ENCODE measurements at places on chromosomes 3 and 15. TPM values are rescaled to one million over a fixed set of nuclear protein-coding genes. Genes with fewer than 3 reads are reported as not detected.

GRCh38 chr3:112308151-112308911 is 14.3 kb upstream of the SLC9C1 start:
- H3K4me1 ChIP-seq = no peaks in the 10 kb centered on the region
- H3K27ac ChIP-seq = no peak overlapping the region

EPHA6 gene
- total RNA-seq = not detected

- no peaks in the 10 kb centered on the region for H3K36me3 ChIP-seq
- H3K27ac ChIP-seq = no peak overlapping the region
- H3K4me3 ChIP-seq = no peak overlapping the region
- DNase-seq = no peak
- no peaks in the 10 kb centered on the region for H3K27me3 ChIP-seq
These were observed 16.3 kb downstream of the PLXNB1 start for GRCh38 chr3:48413611-48414010.

DGKG gene
- total RNA-seq = not detected

DNA sequence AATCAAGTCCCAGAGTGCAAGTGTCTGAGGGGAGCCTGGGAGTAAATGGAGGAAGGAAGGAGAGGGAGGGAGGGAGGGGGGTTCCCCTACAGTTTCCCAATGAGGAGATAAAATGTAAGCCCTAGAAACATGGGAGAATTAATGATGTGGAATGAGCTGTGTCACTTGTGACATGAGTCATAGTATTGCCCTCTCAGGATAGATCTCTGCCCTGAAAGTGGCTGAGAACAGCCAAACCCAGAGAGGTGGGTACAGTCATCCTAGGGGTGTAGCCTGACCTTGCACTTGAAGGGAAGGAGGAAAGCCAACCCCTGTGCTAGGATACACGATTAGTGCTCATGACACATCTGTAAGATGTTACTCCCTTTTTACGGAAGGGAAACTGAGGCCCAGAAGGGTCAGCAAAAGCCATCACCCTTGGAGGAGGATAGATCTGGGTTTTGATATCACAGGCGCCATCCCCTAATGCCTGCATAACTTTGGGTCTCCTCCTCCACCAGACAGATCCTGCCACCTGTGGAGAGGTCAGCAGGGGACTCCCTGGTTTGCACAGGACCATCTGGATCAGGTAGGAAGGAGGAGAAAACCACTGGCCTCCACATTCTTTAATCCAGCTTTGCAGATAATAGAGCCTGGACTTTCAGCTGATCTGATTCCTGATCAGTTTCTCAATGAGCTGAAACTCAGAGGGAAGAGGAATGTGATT is 23.1 kb upstream of the USP3 start:
- no peak overlapping the region for H3K4me3 ChIP-seq
- peak overlapping the region; percentile 95 for H3K27ac ChIP-seq
- H3K27me3 ChIP-seq = no peaks in the 10 kb centered on the region
- no peaks in the 10 kb centered on the region for H3K36me3 ChIP-seq
- no peak for DNase-seq
- H3K4me1 ChIP-seq = peaks cover 78% of the 10 kb centered on the region

GRCh38 chr3:40179016-40179415 is 130.5 kb upstream of the EIF1B start:
- H3K4me3 ChIP-seq = no peak overlapping the region
- no peaks in the 10 kb centered on the region for H3K36me3 ChIP-seq
- peak; percentile 68 for DNase-seq
- peaks cover 2% of the 10 kb centered on the region for H3K27me3 ChIP-seq

CCDC9B gene
- 1.0 TPM for total RNA-seq

DNA sequence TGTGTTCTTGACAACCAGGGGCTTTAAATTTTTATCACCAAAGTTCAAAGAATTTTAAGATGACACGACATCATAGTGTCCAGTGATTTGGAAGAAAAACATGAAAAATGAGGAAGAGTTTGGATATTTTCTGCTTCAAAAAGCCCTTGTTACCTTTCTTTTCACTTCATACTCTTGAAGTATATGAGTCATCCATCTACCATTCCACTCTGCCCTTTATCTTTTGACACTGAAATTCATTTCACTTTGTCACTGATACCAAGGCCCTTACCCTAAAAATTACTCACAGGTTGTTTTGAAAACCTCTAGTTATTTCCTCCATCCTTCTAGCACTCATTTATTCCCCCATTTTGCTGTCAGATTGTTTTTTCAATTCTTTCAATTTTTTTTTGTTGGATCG is 42.7 kb downstream of the OR5H15 start:
- no peak overlapping the region for H3K4me3 ChIP-seq
- no peak for DNase-seq
- peaks cover 4% of the 10 kb centered on the region for H3K27me3 ChIP-seq

DNA sequence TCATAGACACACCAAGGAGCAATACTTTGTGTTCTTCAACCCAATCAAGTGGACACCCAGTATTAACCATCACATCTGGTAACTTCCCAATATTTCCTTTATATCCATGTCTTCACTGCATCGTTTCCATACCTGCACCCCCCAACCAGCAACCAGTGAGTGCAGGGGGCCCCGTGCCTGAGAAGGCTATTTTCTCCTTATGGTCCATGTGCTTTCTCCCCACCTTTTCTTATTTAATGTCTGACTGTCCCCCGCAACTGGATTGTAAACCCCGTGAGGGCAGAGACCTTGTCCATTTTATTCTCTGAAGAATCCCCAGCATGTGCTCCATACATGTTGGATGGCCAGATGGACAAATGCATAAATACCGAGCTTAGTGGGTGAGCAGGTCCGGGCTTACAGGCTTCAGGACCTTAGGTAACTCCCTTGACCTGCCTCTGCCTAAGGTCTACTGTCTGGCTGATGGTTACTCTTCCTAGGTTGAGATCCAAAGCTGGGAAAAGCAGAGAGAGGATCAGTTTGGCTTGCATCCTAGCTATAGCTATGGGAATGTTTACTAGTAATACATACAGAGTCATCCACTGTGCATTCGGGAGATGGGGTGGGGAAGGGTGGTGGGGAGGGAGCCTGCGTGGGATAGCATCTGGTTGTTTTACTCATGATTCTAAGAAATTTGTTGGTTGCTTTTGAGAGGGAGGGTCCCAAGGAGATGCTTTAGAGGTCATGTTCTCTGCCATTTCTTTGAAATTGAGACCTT is 41.5 kb downstream of the PXYLP1 start:
- H3K4me1 ChIP-seq = peaks cover 35% of the 10 kb centered on the region
- no peaks in the 10 kb centered on the region for H3K27me3 ChIP-seq
- no peak overlapping the region for H3K4me3 ChIP-seq
- no peak overlapping the region for H3K27ac ChIP-seq
- no peak for DNase-seq
- peaks cover 15% of the 10 kb centered on the region for H3K36me3 ChIP-seq

ANKUB1 gene
- not detected for total RNA-seq

SLC6A11 gene
- total RNA-seq = not detected

DNA sequence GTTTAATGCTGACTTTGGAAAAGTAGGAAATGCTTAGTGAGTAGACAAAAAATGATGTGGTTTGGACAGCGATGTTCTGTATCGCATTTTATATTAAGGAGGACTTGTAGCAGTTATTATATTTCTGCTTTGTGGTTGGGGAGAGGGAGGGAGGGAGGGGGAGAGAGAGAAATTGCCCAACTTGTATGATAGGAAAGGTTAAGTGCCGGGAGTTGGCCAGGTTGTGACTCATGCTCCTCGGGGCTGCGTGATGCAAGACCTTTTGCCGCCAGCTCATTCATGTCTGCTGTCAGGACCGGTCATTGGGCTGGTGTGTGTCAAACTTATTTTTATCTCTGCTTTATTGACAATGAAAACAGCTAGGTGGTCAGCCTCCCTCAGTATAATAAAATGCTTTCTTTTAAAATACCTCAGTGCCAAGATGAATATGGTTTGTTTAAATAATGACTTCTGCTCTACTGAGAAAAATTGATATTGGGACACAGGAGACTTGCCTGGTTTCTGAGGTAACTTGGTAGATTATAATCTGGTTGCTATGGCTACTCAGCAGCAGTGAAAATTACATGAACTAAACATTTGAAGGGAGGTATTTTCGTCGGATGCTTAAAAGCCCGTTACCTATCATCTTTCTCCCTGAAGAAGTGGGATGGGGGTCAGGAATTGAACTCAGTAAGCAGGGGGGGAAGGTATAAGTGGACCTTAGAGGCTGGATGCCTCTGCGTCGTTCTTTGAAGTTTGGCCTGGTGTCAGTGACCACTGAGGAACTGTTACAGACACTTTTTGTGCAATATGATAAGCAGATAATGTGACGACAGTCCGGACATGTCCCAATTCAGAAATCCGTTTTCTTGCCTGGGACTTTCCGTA is 90.7 kb downstream of the FNDC3B start:
- peak overlapping the region; percentile 67 for H3K27ac ChIP-seq
- peaks cover 39% of the 10 kb centered on the region for H3K4me1 ChIP-seq
- no peaks in the 10 kb centered on the region for H3K27me3 ChIP-seq
- no peak for DNase-seq
- no peak overlapping the region for H3K4me3 ChIP-seq

PLA2G4D gene
- not detected for total RNA-seq

GRCh38 chr3:4306860-4307259 is 3.7 kb downstream of the SETMAR start:
- H3K36me3 ChIP-seq = peaks cover 16% of the 10 kb centered on the region
- DNase-seq = no peak
- no peaks in the 10 kb centered on the region for H3K27me3 ChIP-seq

FAM43A gene
- 0.69 TPM for total RNA-seq

GCNT3 gene
- not detected for total RNA-seq

GPR149 gene
- not detected for total RNA-seq

GRCh38 chr3:4656059-4656458 is 162.9 kb downstream of the ITPR1 start:
- H3K4me3 ChIP-seq = no peak overlapping the region
- H3K4me1 ChIP-seq = no peaks in the 10 kb centered on the region
- H3K36me3 ChIP-seq = peaks cover 21% of the 10 kb centered on the region
- H3K27me3 ChIP-seq = no peaks in the 10 kb centered on the region

PSTPIP1 gene
- total RNA-seq = 135 TPM

GRCh38 chr15:49309889-49310288 is 113.2 kb upstream of the FGF7 start:
- H3K27ac ChIP-seq = no peak overlapping the region
- H3K36me3 ChIP-seq = peaks cover 31% of the 10 kb centered on the region
- H3K27me3 ChIP-seq = no peaks in the 10 kb centered on the region

GRCh38 chr15:64780600-64781156 is 5.3 kb upstream of the RBPMS2 start:
- H3K27ac ChIP-seq = no peak overlapping the region
- no peaks in the 10 kb centered on the region for H3K36me3 ChIP-seq
- H3K27me3 ChIP-seq = peaks cover 49% of the 10 kb centered on the region
- DNase-seq = no peak
- no peak overlapping the region for H3K4me3 ChIP-seq

BNC1 gene
- not detected for total RNA-seq

Data from activated CD4-positive, alpha-beta T cell treated with anti-CD3 and anti-CD28 coated beads, Interleukin-2, amount 10 ng/mL, durations not matched to agents 7 days and 5 days (primary cell).